ENCODE measurements at places on chromosomes 7 and 10.

DNA sequence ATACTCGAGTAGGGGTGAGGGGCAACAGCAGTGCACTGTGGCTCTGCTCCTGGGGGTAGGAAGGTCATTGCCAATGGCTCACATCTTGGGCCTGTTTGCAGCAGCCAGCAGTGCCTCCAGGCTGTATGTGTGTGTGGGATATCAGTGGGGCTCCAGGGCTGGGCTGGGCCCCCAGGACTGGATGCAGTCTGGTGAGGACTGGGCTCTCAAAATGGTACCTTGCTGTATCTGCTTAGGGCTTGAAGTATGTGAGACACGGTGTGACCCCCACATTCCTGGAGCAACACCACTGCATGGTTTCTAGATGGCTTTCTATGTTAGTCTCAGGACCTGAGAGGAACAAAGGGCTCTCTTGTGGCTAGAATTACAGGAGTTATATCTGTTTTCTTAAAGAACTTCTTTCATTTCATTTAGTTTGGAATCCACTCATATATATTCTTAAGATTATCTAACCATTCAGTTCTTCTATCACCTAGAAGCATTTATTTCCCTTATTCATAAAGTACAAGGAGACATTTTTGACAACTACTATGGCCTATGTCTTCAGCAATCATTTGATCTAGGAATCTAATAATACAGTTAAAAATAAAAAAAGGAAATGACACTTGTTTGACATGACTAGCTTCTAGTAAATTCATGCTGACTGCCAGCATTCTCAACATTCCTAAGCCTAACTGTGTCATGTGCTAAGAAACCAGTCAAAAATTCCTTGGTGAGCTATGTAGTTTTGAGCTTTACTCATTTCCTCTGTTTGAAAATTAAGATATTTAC is 443.2 kb upstream of the SEMA3A start:
- DNase-seq, result no peak

DNA sequence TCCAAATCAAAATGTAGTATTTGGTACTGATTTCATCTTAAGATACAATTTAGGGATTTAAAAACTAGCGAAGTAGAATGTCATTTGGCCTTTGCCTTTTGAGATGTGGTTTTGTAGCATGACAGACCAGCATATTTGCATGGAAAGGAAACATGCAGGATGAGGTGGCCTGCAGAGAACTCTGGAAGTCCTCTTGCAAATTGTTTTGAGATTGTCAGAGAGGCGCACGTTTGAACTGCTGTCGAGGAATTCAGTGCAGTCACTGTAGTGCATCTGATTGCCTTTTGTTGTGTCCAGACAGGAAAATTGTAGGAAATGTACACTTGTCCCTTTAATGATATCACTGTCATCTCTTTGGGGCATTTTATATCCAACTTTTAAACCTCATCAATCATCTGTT is 136.7 kb downstream of the CELF2 start:
- DNase-seq, result no peak

- no peak for DNase-seq
Measured at GRCh38 chr10:74810087-74810486, 16.3 kb upstream of the KAT6B start.

- DNase-seq, result no peak
Measured at GRCh38 chr10:104317269-104317710, 21.0 kb downstream of the ITPRIP start.

DNA sequence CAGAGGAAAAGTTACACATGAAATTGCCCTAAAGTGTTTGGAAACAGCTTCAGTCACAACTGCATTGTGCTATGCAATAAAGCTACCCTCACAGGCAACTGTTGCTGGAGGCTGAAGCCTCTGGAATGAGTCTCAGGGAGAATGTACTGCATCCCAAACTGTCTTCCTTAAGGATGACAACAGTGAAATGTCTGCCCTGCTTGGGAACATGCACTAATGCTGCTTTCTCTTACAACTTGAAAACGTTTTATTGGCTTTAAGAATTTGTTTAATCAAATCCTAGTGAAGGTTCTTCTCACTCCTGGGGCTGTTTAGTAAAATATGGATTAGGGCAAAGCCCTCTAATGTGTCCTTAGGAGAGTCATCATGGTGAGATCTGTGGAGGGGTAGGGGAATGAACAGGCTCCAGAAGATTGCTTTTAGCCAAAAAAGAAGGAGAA is 215.4 kb downstream of the TWIST1 start:
- no peak for DNase-seq

- DNase-seq, result no peak
Measured at GRCh38 chr10:133009218-133009950, 67.0 kb upstream of the CFAP46 start.

- DNase-seq, result no peak
Measured at GRCh38 chr10:59910867-59911266, 4.5 kb upstream of the CCDC6 start.

GRCh38 chr10:103980288-103980906 is 13.5 kb downstream of the SLK start:
- no peak for DNase-seq
